KG1 (cell line): ENCODE measurements at places on chromosomes 3 and 15.

DNA sequence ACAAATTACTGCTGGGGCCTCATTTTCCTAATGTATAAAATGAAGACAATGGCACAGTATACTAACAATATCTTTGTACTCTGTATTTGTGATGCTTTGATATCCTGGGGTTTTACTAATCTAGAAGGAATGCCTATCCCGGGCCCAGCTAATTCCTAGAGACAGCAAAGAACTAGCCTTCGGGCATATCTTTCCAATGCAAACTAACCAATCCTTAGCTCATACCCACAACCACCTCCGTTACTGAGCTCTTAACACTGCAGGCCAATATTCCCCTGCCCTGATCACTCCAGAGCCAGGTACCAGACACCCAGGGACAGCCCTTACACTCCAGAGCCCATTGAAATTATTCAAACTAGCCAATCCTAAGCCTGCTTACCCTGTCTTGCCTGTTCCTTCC is 309.0 kb downstream of the ULK4 start:
- no peak for DNase-seq

DNA sequence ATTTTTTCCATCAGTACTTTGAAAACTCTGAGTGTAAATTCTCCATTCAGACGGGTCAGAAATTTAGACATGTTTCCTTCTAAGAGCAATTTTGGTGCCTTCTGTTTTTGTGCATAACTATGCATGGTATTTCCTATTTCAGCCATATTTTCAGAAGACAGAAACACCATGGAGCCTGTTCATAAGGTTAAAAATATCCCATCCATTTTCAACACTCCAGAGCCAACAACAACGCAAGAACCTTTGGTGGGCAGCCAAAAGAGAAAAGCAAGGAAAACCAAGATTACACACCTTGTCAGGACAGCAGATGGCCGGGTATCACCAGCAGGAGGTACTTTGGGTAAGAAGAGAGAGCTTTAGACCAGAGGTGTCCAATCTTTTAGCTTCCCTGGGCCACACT is 275.6 kb downstream of the BBX start:
- no peak for DNase-seq

- DNase-seq, result no peak
These were observed 28.2 kb upstream of the CXCR6 start for GRCh38 chr3:45915059-45915439.

DNA sequence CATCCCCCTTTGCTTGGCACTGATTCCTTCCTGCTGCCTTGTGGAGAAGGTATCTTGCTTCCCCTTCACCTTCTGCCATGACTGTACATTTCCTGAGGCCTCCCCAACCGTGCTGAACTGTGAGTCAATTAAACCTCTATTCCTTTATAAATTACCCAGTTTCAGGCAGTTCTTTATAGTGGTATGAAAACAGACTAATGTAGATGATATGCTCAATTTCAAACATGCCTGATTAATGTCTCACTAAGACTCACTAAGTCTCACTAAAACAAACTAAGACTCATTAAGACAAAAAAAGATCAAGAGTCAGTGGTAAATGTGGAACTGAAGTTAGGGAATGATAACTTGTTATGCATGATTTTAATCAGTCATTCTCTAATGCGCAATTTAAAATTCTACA is 606.6 kb downstream of the RBMS3 start:
- DNase-seq, result no peak

DNA sequence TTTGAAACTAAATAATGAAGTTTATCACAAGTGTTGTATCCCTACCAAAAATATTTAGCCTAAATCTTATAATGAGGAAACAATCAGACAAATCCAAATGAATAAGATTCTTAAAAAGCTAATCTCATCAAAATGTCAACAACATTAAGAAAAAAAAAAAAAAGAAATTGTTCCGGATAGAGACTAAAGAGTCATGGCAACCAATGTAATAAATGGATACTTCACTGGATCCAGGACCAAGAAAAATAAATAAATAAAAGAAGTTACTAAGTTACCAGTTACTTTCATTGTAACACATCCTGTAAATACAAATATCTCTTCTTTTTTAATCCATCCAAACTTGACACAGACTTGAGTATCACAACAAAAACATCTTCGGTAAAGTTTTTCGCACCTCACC is 607 bp downstream of the MRPL47 start:
- DNase-seq, result no peak

GRCh38 chr3:132325103-132325606 is 7.9 kb downstream of the ACP3 start:
- no peak for DNase-seq

- DNase-seq, result no peak
These were observed 27.5 kb downstream of the DNAJB8 start for GRCh38 chr3:128439226-128439625.
